Stimulated activated CD4-positive, alpha-beta T cell treated with anti-CD3 and anti-CD28 coated beads, Interleukin-2, amount 100 ng/mL, for 4 hours (primary cell): ENCODE measurements at places on chromosomes 5 and 9.

DNA sequence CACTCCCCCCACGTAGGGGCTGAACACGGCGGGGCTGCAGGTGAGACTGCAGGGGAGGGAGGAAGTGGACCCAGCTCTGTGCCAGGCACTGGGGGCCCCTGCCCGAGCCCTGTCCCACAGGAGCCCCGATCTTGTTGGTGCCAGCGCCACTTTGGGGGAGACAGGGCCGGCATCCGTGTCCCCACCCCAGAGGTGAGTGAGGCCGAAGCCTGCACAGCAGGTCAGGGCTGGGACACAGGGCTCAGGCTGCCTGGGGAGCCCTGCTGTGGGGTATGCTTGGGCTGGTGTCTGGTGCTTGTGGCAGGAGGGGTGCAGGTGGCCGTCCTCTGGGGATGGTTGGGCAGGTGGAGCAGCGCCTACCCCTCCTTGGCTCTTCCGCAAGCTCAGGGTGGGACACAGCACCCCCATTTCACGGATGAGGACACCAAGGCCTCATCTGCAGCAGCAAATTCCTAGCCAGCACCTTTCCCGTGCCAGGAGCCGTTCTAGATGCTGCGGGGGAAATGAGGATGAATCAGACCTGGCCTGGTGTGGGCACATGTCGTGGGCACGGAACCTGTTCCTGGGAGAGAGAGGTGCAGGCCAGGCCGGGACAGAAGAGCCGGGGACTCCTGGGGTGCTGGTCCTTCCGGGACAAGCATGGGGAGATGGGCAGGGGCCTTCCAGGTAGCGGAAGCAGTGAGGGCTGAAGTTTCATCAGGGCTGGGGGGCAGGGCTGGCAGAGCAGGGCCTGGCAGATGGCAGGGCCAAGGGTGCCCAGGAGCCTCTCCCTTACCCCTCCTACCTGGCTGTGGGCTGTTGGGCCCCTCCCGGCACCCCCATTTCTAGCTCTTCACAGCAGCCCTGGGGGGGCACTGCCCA, 35.2 kb downstream of the KCNT1 start:
- DNase-seq, result no peak

GRCh38 chr5:107794741-107795140, 124.0 kb upstream of the EFNA5 start:
- no peak for DNase-seq

- no peak for DNase-seq
These were observed 82.3 kb downstream of the SECISBP2 start for GRCh38 chr9:89400403-89401116.

DNA sequence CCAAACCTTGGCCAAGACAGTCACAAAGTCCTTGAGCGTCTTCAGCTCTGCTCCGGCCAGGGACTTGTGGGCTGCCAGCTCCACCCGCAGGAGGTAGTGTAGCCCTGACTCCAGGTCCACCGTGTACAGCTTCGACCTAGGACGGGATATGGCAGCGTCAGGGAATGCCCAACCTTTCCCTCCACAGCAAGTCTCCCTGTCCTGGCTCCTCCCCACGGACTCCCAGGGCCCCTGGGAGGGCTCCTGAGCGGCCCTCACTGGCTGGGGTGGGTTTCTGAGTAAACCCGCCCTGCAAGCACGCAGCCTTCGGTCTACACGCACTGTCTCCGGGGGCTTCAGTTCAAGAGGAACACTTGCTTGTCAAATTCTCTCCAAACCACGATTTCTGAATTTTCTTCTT, 13.7 kb upstream of the LHX3 start:
- DNase-seq, result no peak

DNA sequence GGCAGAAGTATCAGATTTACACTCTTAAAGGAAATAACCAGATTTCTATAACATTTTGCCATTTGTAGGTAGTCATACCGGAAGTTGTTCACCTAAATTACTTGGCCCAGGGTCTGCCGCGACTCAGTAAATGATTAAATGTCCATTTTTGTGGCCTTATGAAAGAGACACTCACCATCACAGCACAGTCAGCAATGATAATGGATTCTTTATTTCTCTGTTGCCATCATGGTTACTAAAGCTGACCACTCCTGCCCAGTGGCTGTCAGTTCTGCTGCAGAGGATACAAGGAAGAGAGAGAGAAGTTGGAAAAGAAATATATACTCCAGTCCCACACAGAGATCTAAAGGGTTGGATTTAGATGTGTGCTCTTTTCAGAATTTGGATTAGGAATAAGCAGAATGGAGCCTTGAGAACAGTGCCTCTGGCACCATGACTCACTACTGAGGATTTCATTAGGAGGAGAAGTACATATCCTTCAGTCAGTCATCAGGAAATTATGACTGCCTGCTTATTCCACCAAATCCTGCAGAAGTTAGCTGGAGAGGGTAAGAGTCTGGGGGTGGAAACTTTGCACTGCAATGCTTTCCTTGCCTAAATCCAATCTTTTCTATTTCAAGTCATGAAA, 72.8 kb upstream of the EFNA5 start:
- no peak for DNase-seq

GRCh38 chr9:90189306-90189705, 453.3 kb downstream of the DIRAS2 start:
- no peak for DNase-seq

DNA sequence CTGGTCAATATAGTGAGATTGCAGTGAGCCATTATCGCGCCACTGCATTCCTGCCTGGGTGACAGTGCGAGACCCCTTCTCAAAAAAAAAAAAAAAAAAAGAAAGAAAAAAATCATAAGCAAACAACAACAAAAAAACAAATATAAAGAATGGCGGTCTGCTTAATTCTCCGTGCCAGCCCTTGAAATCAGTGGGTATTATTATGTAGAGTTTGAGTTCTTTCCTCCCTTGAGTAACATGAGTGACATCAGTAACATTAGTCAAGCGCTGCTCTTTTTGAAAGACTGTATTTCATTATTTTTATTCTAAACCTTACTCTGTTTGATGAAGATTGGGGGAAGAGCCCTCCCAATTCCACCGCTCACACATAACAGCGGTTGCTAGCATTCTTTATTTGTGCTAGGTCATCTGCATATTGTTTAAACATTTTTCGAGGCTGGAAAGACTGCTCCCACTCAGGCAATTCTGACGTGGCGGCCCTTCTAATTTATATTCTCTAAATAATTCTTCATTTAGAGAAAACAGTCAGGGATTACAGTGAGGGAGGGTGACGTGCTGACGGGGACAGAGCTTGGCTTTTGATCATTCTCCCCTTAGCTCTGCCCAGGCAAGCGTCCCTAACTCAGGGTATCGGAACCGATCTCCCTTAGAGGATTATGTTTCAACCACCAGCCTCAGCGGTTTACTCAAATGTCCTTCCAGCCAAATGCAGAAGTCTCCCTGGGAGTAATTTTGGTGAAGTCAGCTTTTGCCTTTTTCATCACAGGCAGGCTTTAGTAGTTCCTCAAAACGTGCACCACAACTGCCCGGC, 860 bp upstream of the MARCHF6 start:
- DNase-seq, result peak; percentile 40

DNA sequence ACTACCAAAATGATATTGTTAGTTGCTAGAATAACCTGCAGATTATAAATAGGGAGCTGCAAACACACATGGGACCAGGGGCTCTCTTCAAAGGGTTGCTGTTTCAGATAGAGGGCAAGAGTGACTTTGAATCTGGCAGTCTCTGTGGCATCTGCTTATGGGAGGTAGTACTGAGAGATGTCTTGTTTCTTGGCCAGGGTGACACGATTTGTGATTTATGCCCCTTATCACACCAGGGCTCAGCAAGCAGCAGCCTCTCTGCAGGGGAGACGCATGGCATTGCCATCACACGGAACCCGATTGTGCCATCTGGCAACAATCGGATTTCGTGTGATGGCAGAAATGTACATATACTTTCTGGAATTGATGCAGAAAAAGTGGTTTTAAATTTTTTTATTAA, 615.6 kb downstream of the ZNF608 start:
- no peak for DNase-seq

DNA sequence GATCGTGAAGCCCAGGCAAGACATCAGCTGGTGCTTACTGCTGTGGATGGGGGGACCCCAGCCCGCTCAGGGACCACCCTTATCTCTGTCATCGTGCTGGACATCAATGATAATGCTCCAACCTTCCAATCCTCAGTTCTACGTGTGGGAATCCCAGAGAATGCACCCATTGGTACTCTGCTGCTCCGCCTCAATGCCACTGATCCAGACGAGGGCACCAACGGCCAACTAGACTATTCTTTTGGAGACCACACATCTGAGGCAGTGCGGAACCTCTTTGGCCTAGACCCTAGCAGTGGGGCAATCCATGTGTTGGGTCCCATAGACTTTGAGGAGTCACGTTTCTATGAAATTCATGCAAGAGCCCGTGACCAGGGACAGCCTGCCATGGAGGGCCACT, 960 bp downstream of the PCDHGC5 start:
- DNase-seq, result no peak

DNA sequence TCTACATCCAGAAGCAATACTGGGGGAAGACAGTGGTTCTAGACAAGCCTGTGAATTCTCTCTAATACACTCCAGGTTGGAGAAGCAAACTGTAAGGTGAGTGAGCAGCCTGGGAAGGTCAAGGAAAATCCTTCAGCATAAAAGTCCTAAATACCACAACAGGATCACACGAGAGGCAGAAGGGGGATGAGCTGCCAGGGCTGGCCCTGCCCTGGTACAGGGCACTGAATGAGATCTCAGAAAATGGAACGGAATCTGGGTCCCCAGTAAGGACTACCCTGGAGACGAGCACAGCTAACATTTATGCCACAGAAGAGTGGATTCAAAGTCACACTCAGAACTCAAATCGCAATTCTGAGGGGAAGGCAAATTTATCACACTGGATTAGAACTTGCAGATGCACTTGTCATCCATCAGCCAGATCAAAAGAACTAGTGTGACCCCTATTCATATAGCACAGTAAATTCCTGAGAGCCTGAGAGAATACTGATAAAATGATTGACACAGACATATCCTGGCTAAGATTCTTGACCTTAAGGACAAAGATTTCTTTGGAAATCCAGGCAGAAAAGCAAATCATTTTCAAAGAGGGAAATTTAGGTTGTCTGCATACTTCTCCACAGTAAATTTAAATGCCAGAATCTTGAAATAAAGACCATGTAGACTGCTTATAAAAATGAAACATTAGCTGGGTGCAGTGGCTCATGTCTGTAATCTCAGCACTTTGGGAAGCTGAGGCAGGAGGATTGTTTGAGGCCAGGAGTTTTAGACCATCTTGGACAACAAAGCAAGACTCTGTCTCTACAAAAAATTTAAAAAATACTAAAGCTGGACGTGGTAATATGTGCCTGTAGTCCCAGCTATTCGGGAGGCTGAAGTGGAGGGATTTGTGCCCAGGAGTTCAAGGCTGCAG, 25.6 kb downstream of the FYB1 start:
- no peak for DNase-seq

- no peak for DNase-seq
These were observed 29.3 kb upstream of the RPS23 start for GRCh38 chr5:82307451-82307850.

- DNase-seq, result no peak
These were observed 189.7 kb upstream of the SLC27A6 start for GRCh38 chr5:128775558-128775957.

DNA sequence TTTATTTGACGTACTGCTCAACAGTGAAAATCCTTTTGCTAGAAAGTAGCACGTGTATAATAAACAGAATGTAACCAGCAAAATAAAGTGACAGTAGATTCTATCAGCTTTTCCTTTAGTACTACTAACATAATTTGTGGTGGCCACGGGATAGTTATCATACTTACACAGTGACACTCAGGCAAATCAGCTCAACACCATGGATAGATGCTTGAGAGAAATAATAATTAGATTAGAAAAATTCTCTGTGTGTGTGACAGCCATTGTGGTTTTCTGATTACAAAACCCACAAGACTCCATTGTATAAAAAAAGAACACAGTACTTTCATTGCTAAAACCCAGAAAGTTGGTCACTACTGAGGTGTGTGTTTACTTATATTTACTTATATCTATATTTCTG, 101.1 kb downstream of the MUSK start:
- no peak for DNase-seq

GRCh38 chr5:108702546-108702945, 45.2 kb upstream of the FER start:
- DNase-seq, result no peak

DNA sequence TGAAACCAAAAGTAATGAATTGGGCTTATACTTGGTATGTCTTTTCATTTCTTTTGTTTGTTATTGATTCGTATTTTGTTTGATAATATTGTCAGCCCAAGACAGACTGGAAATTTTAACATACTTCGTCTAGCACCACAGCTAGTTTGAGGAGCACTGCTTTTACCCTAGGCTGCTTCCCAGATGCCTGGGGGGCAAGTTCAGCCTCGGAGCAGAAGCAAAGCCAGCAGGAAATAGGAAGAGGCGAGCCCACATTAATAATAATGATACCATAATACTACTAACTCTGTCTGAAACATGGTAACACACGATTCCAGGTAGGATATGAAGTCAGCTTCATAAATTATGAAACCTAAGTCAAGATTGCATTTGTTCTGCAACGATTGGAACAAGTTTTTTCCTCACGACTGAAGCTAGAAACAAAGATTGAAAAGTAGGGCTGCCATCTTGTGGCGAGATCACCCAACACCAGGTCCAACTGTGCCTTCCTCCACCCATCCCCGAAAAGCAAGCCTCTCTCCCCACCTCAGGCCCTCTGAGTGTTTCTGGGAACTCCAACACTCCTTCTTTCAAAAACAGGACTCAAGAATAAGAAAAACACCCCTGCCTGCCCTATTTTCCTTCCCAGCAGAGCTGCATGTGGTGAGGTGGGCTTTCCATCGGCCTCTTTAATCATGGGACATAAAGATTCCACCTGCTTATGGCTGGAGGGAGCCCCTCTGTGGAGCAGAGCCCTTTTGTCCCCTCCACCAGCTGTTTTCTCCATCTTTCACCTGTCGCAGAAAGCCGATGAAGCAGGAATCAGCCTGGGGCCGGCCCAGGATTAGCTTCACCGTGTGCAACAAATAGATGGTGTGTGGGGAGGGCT, 236.4 kb downstream of the CAAP1 start:
- no peak for DNase-seq

GRCh38 chr5:147701468-147701867, 81.1 kb downstream of the JAKMIP2 start:
- DNase-seq, result no peak
